ENCODE measurements at places on chromosomes 2 and 18.

GRCh38 chr2:15377202-15377601 is 183.9 kb downstream of the NBAS start:
- DNase-seq, result no peak

DNA sequence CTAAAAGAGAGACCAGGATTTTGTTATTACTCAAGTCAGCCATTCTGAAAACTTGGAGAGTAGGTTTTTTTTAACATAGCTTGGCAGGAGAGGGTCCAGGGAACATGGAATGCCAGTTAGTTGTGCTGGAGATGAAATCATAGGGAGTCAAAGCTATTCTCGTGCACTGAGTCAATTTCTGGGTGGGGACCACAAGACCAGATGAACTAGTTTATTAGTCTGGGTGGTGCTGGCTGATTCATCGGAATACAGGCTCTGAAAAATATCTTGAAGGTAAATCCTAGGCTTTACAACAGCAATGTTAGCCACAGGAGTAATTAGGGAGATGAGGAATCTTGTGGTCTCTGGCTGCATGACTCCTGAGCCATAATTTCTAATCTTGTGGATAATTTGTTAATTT is 921.4 kb downstream of the TRIB2 start:
- DNase-seq, result no peak

DNA sequence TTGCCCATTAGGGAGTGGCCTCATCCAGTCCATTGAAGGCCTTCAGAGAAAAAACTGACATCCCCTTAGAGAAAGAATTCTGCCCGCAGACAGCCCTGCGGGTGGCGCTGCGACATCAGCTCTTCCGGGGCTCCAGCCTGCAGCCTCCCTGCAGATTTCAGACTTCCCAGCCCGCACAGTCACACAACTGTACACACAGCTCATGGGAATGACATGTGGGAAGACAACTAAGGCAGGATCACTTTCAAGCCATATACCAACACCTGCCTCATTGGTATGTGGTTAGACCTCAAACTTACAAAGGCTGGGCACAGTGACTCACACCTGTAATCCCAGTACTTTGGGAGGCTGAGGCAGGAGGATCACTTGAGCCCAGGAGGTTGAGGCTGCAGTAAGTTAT is 24.8 kb upstream of the TUBB6 start:
- no peak for DNase-seq

DNA sequence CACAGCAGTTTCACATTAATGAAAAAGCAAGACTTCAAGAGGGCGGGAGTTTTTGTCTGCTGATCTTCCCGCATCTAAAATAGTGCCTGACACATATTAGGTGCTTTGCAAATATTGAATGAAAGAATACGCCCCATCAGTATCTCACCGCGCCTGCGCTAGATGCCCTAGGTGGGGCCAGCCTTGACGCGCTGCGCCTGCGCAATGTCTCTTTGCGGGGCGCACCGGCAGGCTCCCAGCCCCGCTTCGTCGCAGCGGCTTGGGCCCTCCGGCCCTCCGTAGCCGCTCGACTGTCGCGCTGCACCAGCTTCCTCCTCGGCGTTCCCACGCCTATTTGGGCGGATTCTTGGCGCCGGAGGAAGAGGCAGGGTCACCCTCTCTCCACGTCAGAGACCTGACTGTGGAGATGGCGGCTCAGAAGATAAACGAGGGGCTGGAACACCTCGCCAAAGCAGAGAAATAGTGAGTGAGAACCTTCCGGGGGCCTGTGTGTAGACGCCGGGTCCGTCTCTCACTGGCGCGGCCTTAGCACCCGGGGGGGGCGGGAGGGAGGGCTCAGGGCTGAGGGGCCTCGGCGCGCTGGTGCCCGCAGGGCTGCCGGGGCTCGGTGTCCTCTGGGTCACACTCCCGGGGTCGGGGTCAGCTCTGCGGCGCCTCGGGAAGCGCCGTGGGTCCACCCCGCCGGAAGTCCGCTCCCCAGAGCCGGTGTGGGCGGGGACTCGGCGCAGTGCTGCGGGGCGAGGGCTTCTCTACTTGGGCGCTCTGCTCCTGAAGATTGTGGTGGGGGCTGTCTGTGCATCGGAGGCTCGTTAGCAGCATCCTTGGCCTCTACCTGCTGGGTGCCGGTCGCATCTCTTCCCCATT is at the start of gene NAPG:
Gene NAPG, plus strand, starts transcription at position 331 of the 864 bp plus-strand sequence. Its CDS starts 76 bp downstream, at position 407.
- peak; percentile 93 for DNase-seq

GRCh38 chr2:239234191-239235175 is 166.3 kb downstream of the HDAC4 start:
- peak; percentile 62 for DNase-seq
